ENCODE measurements at places on chromosomes 13 and 19.

DNA sequence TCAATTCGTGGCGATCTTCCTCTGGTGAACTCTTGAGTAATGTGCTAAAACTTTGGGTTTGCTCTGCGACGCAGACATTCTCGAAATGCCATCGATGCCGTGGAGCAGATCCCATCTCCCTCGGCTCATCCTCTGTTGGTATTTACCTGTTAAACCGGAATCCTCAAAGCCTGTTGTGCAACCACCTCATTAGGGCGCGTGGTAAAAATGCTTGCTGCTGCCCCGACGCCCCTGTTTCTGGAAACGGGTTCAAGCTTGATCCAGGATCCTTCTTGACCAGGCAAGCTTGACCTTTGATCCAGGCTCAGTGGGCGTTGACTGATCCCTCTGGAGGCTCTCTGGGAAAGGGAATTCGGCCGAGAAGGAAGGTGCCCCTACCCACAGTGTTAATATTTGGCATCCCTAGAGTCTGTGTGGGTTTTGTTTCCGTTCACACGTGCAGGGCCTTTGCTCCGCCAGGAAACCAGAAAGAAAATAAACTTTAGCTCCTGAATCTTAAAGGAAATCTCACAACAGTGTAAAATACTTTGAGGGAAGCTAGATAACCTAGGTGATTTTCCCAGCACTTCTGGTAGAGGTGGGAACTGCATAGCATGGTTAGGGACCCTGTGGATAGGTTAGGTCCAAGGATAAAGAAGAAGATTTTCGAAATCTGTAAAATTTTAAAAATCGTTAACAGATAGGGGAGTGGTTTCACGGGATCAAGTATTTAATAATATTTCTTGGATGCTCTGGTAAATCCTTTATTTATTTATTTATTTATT lies 1.1 kb downstream of the LSM14A start:
- DNase-seq = no peak

DNA sequence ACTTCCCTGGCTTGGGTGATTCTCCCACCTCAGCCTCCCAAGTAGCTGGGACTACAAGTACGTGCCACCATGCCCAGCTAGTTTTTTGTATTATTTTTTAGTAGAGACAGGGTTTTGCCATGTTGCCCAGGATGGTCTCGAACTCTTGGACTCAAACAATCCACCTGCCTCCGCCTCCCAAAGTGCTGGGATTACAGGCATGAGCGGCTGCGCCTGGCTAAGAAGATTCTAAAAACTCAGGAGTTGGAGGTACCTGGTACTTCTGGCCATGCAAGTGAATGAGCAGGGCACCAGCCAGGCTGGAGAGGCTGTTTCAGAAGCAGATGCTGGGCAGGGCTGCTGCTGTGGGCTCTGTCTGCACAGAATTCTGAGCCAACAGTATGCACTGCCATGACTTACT lies 6.1 kb downstream of the MZF1 start:
- no peak for DNase-seq

GRCh38 chr19:37309834-37310575 lies 60.9 kb upstream of the ZNF527 start:
- DNase-seq = no peak

DNA sequence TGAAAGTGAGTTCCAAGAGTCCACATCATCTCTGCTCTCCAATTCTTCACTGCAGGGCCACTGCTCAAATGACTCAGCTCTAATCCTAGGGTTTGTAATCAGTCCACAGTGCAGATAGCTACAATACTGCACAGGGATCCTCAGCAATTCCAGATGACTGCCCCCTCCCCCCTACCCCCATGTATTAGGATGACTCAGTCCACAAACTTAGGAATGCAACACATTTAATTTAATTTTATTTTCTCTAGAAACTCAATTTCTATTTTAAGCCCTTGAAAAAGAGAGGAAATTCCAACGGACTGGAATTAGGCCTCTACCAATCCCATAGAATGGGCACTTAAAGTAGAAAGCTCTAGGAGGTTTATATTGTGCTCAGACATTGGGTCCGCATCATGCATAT lies 173.8 kb upstream of the SOX21 start:
- no peak for DNase-seq

DNA sequence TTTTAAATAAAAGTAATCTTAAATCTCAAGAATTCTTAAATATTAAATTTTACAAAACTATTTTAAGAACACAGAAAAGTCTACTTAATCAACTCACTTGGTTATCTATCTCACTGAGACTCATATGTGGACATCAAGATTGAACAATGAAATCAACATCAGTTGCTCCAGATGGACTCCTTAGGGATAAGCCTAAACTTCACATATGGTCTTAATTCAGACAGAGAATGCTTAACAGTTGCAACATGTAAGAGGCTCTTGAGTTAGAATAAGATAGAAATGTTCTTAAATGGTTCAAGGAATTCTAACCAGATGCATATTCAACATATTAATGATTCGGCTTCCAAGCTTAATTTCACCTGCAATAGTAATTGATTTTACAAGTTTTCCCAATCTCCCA lies 1730.9 kb downstream of the PCDH9 start:
- DNase-seq = no peak

GRCh38 chr13:103539265-103539664 lies 473.0 kb upstream of the SLC10A2 start:
- no peak for DNase-seq

DNA sequence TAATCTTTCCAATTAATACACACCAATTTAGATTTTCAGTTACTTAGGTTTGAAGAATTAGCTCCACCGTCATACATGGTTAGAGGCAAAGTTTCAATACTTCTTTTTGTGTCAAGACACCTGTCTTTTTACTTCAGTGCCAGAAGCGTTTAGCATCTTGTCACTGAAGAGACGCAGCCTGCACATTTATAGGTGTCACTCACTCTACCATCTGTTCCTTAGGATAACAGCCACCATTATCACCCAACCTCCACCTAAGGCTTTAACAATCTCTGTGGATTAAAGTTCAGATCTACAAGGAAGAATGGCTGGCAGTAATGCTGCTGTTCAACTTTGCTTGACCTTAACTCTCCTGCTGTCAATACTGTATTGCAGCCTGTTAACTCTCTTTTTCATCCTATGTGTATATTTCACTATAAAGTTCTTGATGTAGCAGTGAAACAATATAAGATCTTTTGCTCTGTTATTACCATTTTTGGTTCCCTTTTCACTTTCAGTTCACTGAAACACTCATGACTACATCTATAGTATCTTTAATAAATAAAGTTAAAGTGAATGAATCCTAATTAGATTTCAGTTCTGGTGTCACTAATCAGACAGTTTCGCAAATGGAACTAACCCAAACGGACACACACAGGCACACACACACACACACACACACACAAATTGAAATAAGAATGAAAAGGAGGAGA lies 435.6 kb downstream of the PCDH9 start:
- no peak for DNase-seq

- no peak for DNase-seq
Measured at GRCh38 chr13:46570273-46570672, 17.3 kb downstream of the LRCH1 start.

GRCh38 chr13:67341406-67341805 lies 111.3 kb upstream of the PCDH9 start:
- no peak for DNase-seq

DNA sequence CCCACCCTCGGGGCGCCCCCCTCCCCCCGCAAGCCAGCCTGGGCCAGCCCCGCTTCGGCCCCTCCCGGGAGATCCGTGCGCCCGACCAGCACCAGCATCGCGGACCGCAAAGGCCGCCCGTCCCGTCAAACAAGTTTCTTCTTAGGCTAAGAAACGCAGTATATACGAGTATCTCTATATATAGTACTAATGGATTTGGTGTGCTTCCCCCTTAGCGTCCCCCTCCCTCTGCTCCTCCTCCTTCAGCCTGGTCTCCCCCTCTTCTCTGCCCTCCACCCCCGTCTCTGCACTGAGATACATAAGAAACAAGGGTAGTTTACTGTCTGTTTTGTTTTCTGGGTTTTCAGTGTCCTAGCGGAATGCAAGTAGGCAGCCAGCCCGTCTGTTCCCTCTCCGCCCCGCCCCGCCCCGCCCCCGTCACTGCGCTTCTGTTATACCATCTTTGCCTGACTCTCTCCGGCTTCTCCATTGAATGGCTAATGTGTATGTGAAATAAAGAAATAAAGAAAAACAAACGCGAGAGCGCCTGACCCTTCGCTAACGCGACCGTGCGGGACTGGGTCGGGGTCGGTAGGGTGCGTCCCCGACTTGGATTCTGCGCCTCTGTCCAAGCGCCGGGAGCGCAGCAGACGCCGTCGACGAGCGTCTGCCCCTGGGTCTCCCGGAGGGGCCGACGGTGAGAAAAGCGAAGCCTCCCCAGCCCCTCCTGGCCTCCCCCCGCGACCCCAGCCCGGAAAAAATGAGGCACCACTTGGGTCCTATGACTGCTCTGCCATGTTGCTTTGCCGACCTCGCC lies 4.2 kb downstream of the LYL1 start:
- DNase-seq = no peak

GRCh38 chr19:903266-903797 lies 9.7 kb downstream of the R3HDM4 start:
- DNase-seq = no peak

DNA sequence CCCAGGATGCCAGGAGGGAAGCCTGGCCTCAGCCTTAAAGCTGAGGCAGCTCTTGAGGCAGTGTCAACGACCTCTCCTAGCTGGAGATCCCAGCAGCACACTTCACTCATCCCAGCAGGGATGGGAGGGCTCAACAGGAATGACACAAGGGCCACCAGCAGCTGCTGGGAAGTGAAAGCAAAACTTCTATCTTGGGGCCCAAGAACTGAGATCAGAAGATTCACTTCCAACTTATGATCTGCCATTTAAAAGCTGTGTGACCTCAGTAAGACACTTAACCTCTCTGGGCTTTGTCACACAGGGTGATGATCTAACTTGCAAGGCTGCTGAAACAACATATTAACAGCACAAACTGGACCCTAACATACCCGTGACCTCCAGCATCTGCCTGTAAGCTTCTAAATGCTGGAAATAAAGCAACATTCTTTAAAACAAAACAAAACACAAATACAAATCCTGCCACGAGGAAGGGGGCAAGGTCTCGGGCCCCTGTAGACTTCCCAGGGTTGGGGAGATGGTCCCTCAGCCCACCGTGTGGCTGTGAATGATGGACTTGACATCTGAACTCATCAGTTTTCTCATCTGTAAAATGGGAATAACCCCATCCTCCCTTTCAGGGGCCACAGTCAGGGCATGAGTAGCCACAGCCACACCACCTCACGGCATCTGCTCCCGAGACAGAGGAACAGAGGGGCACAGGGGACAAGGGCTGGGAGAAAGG lies 22.7 kb downstream of the ELL start:
- DNase-seq = no peak

- no peak for DNase-seq
Measured at GRCh38 chr13:33676045-33676989, 141.6 kb upstream of the RFC3 start.

DNA sequence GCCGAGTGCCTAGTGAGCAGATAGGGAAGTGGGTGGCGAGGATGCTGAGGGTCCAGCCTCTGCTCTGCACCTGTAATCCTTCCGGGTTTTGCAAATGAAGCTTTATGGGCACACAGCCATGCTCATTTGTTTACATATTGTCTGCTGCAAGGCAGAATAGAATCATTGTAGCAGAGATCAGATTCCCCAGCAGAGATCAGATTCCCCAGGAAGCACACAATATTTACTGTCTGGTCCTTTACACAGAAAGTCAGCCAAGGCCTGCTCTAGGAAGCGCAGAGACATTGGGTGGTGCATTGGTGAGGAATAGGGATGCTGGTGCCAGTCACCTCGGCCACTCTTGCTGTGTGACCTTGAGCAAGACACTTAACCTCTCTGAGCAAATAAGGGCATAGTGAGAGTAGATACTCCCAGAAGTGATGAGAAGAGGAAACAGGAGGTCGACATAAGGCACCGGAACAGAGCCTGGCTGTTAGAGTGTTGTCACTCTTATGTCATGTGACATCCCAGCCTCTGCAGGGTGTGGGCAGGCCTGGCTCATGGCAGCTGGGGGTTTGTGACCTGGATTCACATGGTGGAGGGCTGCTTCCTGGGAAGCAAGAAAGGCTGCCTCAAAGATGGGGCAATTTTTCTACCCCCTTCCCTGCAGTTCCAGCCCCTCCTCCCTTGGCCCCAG lies 25.6 kb downstream of the CARM1 start:
- no peak for DNase-seq

- no peak for DNase-seq
Measured at GRCh38 chr13:34371108-34371507, 553.2 kb downstream of the RFC3 start.
